ENCODE measurements at places on chromosomes 1 and 21.

DNA sequence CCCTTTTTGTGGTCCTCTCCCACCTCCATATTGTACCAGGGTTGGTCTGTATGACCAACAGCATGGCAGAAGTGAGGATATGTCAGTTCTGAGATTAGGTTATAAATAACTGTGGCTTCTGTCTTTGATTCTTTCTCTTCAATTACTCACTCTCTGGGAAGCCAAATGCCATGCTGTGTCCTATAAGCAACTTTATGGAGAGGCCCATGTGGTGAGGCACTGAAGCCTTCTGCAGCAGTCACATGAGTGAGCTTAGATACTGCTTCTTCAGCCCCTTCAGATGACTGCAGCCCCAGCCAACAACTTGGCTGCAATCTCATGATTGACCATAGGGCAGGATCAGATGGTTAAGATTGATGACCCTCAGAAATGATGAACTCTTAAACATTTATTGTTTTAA, 34.0 kb upstream of the SAMD13 start:
- DNase-seq = no peak

- no peak for DNase-seq
These were observed 618 bp downstream of the ETS2 start for GRCh38 chr21:38806153-38806941.

GRCh38 chr1:94661431-94661932, 119.9 kb upstream of the F3 start:
- no peak for DNase-seq

- no peak for DNase-seq
These were observed 958 bp downstream of the LYPLAL1 start for GRCh38 chr1:219174460-219175211.

- DNase-seq = no peak
These were observed 553 bp downstream of the LEFTY1 start for GRCh38 chr1:225888289-225888897.

DNA sequence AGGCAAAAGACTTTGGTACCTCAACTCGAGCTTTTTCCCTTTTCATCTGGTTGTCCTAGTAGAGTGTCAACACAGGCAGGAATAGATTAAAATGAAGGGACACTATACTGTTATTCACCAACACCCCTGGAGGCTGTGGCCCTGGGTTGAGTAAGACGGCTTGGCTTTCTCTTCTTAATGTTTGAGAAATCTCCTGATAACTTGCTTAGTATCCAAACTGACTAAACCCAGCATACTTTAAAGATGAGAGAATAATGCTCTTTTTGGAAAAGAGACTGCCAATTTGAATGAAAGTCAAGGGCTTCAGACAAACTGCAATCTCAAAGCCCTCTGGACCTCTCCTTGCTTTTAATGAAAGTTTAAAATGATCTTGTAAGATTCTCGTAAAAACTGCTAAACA, 2.6 kb upstream of the SLC30A1 start:
- DNase-seq = no peak

DNA sequence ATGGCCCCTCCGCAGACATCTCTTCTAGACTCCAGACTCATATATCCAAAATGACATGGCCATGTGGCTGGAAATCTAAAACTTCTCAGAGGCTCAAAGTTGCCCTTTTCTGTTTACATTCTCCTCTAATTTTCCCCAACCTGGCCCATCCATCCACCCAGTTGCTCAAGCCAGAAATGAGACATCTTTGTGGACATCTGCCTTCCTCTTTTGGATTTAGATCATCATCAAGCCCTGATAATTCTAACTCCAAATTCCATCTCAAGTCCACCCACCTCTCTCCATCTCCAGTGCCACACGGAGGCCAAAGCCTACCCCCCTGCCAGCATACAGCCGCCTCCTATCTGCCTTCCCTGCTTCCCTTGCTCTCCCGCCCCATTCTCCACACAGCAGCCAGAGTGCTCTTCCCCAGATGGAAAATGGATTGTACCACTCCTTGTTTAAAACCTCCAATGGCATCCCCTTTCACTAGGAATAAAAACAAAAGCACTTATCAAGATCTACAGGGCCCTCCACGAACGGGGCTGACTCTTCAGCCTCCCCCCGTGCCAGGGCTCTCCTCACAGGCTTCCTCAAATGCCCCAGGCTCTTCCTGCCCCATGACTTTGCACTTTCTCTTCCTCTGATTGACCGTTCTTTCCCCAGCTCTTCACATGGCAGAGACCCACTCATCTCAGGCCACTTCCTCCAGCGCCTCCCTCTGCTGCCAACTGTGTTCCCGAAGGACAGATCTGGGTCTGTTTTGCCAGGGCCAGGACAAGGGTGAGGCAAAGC, 40.1 kb downstream of the SYT6 start:
- no peak for DNase-seq

DNA sequence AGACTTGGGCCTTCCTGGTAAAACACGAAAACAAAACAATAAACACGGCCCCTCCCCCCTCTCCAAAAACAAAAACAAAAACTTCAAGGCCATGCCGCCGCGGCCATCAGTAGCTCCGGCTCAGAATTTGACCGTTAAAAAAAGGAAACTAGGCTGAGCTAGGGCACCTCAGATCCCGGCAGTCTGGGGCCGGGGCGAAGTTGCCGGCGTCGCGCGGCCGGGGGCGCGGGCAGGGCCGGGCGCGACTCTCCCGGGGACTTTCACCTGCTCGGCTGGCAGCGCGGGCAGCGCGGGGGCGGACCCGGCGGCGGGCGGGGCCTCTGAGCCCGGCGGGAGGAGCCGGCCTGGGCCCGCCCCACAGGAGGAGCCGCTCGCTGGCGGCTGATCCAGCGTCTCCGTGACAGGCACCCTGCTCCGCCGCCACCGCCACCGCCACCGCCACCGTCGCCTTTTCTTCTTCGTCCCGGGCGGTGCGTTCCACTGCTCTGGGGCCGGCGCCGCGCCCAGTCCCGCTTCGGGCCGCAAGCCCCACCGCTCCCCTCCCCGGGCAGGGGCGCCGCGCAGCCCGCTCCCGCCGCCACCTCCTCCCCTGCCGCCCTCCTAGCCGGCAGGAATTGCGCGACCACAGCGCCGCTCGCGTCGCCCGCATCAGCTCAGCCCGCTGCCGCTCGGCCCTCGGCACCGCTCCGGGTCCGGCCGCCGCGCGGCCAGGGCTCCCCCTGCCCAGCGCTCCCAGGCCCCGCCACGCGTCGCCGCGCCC, at the start of gene NOS1AP:
TSS of gene NOS1AP (plus strand) at position 358 of the 760 bp plus-strand sequence. CDS start 487 bp downstream, outside the sequence.
- DNase-seq = peak; percentile 45

DNA sequence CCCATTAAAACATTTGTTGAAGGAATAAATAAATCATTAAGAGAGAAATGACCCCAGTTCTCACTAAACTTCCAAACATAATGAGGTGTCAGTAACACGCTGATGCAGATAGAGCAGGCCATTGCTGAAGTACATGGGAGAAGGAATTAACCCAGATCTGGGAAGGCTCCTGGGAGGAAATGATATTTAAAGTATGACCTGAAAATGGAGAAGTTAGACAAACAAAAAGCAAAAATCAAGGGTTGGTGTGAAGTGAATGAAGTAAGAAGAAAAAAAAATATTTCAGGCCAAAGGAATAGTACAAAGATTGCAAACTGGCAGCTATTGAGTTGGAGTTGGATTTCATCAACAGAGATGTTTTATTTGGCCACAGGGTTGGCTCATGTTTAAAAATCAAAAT, 71.4 kb downstream of the RGS2 start:
- no peak for DNase-seq

- DNase-seq = no peak
These were observed 494.9 kb downstream of the KIF26B start for GRCh38 chr1:245649666-245650065.

DNA sequence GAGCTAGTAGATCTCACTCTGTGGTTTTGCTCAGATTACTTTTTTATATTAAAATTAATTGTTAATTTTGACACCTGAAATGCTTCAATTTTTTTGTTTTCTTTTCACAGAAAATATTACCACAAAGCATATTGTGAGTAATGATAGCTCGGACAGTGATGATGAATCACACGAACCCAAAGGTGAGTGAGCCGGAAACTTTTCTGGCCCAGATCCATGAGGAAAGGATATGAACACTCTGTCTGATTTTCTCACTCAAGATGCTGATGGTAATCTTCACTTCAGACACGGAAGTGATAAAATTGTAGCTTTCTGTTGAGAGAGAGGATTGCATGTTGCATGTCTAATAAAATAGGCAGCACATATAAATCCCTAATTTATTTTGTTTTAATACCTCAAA, 121.8 kb downstream of the PLA2G4A start:
- no peak for DNase-seq
